ENCODE measurements at places on chromosomes 11 and 22.
A peak's percentile ranks its signal among the peaks of the same experiment; 100 is the strongest.

DNA sequence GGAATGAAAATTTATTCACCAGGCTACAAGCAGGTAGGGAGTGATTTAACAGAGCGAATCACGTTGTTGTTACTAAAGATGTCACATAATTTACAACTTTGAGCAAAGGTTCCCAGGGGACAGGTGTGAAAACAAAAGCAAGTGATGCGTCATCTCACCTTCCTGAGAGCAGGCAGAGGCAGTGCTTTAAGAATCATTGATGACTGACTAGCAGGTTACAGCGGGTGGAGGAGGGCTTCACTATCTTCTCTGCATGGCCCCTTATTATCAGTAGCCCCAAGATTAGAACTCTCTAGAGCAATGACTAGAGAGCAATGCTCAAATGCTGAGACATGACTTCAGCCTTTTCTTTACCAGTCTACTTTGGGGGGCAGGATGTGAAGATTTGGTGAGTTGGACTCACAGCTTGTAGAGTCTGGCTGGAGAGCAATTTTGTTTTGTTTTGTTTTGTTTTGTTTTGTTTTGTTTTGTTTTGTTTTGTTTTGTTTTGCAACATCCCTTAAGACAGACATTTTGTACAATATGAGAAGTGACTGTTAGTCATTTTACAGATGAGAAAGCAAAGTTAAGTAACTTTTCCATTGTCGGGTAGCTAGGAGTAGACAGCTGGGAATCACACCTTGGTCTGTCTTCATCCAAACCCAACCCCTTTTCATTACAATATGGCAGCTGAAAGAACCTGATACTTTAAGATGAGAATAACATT, 84.8 kb downstream of the SLC1A2 start:
- DNase-seq, result peak; percentile 43

- no peak for DNase-seq
Measured at GRCh38 chr11:43589601-43590250, 90.8 kb upstream of the HSD17B12 start.

DNA sequence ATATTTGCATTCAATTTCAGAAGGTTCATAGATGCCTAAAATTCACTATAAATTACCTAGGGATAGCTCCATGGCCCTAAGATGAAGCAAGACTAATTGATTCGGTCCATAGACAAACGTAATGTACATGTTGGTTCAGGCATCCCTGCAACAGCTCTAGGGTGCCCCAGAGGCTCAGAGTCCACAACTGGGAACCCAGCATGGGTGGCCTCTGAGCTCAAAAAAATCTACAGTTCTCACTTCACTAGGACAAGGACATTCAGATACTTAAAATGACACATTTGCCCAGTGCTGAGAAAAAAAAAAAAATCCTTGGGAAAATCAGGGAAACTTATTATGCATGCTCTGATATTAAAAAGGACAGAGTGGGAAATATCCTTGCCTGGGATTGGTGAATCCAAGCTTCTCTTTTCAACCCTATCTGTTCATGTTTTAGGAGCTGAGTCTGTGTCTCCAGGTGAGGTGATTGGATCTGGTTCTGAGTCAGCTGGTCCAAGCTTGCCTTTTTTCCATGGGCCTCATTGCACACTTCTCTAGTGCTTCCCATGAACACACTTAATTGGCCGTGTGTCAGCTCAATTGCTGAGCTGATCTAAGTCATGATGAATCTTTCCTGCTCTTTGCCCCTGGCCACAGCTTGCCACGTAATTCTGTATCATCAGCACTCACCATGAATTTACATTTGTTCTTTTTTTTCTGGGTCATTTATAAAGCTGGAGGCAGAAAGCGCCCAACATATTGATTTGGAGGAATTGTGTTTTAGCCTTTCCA, 116.3 kb upstream of the RCN1 start:
- DNase-seq, result no peak

GRCh38 chr11:38900211-38900610, 2302.2 kb upstream of the RAG2 start:
- DNase-seq, result no peak

- no peak for DNase-seq
Measured at GRCh38 chr11:108853864-108854263, 189.0 kb downstream of the DDX10 start.

DNA sequence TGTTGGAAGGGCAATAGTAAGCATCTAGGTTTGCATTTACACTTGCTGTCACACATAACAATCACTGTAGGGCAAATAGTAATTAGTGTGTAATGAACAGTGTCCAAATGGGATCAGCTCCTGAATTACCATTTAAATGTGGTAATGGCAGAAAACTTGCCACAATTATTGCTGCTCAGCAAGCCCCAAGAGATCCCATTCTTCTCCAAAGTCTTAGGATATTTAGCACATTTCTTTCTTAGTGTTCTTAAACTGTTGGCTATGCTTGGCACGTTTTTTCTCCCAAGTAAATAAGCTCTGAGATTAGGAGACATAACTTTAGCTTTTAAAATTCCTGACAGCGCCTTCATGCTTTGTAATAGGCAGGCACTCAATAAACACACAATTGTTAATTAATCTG, 1037.0 kb downstream of the DLG2 start:
- DNase-seq, result no peak

- DNase-seq, result no peak
Measured at GRCh38 chr11:96070453-96070852, 146.5 kb upstream of the MTMR2 start.

DNA sequence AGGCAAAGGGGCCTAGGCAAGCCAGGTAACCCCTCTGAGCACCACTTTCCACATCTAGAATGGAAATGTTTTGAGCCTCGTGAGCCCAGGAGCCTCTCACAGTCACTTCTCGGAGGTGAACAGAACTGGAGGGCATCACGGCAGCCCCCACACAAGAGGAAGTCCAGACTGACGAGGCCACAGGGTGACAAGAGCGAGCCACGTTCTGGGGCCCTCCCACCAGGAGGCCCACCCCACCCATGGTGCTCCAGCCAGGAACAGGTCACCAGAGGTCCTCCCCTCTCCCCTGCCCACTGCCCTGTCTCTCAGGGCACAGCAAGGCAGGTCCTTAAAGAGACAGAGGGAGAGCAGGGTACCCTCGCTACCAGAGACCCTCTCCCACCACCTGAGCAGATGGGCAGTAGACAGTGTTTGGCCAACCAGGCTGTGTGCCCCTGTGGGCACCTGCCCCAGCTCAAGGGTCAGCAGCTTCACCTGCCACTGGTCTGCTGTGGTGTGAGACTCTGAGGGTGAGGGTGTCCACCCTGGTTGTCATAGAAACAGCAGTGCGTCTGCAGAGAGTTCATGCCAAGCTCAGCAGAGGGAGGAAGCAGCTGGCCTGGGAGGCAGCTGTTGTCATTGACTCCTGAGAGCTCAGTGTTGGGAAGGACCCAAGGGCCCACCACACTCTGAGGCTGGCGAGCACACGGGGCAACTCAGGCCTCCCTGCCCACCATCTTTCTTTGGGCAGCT, 31.4 kb downstream of the RSPH14 start:
- DNase-seq, result peak; percentile 30

- no peak for DNase-seq
Measured at GRCh38 chr22:24148266-24149197, 32.8 kb upstream of the SUSD2 start.

GRCh38 chr11:4830346-4830745, 9.2 kb downstream of the OR51F2 start:
- peak; percentile 55 for DNase-seq

GRCh38 chr11:1557051-1557884, 14.8 kb downstream of the DUSP8 start:
- no peak for DNase-seq

- DNase-seq, result peak; percentile 84
Measured at GRCh38 chr11:132125988-132126871, 755.8 kb downstream of the NTM start.
